ENCODE measurements at places on chromosomes 6 and 20. TPM values are rescaled to one million over a fixed set of nuclear protein-coding genes. Genes with fewer than 3 reads are reported as not detected.
A peak's percentile ranks its signal among the peaks of the same experiment; 100 is the strongest.

The TCF21 gene
- total RNA-seq, result not detected

- no peak for ATAC-seq
Measured at GRCh38 chr6:28497306-28497705, 18.3 kb downstream of the GPX6 start.

DNA sequence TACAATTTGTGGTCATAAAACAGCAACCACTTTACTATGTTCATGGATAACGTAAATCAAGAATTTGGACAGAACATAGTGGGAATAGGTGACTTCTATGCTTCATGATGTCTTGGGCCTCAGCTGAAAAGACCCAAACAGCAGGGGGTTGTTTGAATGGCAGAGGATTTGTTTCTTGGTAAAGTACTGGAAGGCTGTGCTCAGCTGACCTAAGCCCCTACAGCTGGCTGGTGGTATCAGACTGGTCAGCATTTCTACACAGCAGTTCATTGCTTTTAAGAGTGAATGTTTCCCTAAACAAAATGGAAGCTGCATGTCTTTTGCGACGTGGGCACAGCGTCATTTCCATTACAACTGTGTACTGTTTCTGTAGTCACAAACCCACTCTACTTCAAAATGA is 148.5 kb upstream of the DEFB112 start:
- no peak for ATAC-seq

The WFDC8 gene
- not detected for total RNA-seq

The AKAP7 gene
- 2.5 TPM for total RNA-seq

GRCh38 chr6:64482631-64483030 is 847.0 kb downstream of the PHF3 start:
- ATAC-seq, result no peak

GRCh38 chr6:10276106-10276505 is 138.8 kb downstream of the TFAP2A start:
- ATAC-seq, result no peak

GRCh38 chr6:76790881-76791280 is 672.4 kb downstream of the HTR1B start:
- no peak for ATAC-seq

- ATAC-seq, result no peak
Measured at GRCh38 chr6:72084992-72085569, 198.7 kb downstream of the RIMS1 start.

DNA sequence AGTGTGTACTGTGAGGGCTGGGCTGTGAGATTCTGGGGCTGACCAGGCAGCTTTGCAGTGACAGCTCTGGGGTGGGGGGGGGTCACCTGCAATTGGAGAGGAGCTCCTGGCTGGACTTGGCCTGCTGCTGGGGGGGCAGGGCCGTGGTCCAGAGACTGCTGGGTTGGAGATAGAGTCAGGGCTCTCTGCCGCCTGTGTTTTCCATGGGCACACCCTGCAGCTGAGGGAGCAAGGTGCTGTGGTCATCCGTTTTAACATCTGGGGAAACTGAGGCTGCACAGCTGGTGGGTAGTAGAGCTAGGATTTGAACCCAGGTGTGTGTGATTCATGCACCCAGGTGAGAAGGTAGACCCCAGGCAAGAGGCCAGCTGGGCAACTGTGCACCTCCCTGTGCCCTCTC is 7.3 kb downstream of the DLGAP4 start:
- no peak for ATAC-seq

DNA sequence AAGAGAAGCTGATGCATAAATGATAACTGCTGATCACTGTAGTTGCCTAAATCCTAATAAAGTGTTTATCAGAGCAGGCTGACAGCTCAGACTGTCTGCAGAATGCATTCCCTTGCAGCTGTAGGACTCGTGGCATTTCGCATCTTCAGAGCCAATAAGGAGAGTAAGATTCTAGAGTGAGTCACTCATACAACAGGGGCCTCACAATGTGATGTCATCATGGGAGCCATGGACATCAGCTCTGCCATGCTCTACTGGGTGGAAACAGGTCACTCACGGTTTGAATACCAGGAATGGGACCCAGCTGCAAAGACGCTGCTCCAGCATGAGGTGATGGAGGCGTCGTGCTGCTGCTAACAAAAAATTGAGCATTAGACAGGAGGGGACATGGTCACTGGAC is 7.4 kb downstream of the FAM209B start:
- ATAC-seq, result peak; percentile 69

The LINC00237 gene
- 0.47 TPM for total RNA-seq

DNA sequence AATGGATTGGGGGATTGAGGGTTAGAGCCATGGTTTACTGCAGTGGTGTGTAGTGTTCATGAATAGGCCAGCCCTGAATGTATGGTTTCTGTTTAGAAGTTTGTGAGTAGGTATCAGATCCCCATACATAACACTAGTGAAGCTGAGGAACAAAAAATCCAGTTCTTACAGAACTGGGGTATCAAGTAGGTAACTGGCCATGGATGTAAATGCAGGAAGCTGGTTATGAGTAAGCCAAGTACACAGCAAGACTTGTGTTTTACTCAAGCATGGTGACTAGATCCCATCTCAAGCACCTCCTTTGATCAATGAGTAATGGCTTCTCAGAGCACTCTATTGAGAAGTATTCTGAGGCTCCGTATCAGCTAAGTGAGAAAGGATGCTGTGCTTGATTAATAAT is 613.7 kb upstream of the FLRT3 start:
- no peak for ATAC-seq

- ATAC-seq, result no peak
Measured at GRCh38 chr6:170287371-170287876, 3.5 kb downstream of the DLL1 start.

GRCh38 chr6:13615792-13616120 is 621 bp downstream of the NOL7 start:
- peak; percentile 44 for ATAC-seq

DNA sequence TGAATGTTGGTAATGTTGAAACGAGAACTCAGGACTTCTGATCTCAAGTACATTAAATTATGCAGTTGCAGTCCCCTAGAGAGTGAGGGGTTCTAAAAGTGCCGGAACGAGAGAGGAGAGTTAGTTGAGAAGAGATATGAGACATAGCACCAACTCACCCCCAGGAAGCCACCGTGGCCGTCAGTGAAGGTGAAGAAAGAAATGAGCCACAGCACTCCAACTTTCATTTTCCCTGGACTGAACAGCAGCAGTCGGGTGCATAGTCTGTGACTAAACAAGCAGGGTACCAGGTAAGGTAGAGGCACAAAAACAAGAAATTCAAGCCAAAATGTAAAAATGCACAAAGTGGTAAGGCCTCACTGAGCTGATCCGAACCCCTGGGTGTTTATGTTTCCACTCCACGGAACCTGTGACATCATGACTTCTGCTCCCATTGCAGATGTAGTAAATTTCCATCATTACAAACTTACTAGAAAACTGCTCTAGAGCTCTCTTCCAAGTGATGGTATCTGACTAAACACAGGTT is 13.2 kb downstream of the ADGRF1 start:
- ATAC-seq, result no peak

GRCh38 chr6:113457751-113458150 is 399.4 kb upstream of the MARCKS start:
- no peak for ATAC-seq

GRCh38 chr6:138689849-138690248 is 83.7 kb upstream of the CCDC28A start:
- no peak for ATAC-seq

The SPATS1 gene
- total RNA-seq, result 0.16 TPM

The HTR1E gene
- 0.22 TPM for total RNA-seq

GRCh38 chr6:79466207-79466834 is 70.9 kb downstream of the LCA5 start:
- ATAC-seq, result no peak

The APCDD1L gene
- 13.2 TPM for total RNA-seq

- peak; percentile 89 for ATAC-seq
Measured at GRCh38 chr6:156828280-156828703, 51.1 kb downstream of the ARID1B start.

GRCh38 chr20:46715292-46715756 is 5.9 kb downstream of the SLC2A10 start:
- ATAC-seq, result no peak

GRCh38 chr6:86937219-86938079 is at the start of gene HTR1E:
Gene HTR1E (plus strand): TSS chr6:86937528. CDS start chr6:87015335, 77,807 bp downstream.
- peak; percentile 95 for ATAC-seq

GRCh38 chr20:41540459-41540858 is 77.7 kb downstream of the CHD6 start:
- ATAC-seq, result no peak

GRCh38 chr6:79468587-79468986 is 68.6 kb downstream of the LCA5 start:
- no peak for ATAC-seq

The PRSS16 gene
- 0.76 TPM for total RNA-seq

The ZBTB46 gene
- 22.8 TPM for total RNA-seq

The MUCL3 gene
- 2.2 TPM for total RNA-seq

The OLIG3 gene
- 1.1 TPM for total RNA-seq

DNA sequence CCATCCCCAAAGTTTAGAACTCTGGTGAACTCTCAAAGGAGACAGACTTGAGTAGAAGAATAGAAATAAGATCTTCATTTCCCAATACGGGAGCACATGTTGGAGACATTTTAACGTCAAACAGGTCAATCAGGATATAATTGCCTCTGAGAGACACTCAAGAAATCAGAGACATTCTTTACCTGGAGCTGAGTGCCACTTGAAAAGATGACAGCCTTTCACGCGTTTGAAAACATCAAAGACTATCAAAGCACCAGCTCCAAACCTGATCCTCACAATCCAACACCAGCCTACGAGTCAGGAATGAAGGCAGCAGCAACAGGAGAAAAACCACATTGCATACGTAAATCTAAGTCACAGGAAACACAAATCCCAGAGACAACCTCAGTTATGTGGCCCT is 571.5 kb upstream of the CDH4 start:
- ATAC-seq, result no peak

GRCh38 chr6:124792386-124792785 is 169.9 kb upstream of the RNF217 start:
- no peak for ATAC-seq
